ENCODE measurements at places on chromosomes 4 and X.

GRCh38 chr4:160316036-160316435 lies 1213.2 kb downstream of the RAPGEF2 start:
- no peak for DNase-seq

DNA sequence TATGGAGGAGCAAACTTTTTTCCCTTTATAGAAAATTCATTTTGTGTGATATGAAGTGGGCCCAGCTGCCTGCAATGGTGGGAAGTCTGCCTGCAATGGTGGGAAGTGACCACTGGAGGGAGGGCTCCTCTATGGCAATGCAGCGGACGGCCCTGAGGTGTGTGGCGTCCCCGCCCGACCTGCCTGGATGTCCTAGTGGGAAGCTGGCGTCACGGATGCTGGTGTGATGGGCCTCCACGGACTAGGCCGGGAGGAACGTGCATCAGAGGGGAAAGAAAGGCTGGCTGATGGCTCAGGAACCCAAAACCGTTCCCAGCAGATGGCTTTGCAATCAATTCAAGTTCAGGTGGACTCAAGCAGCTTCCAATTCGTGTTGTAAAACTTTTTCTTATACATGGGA lies 177.9 kb downstream of the AFAP1 start:
- DNase-seq: peak; percentile 28

DNA sequence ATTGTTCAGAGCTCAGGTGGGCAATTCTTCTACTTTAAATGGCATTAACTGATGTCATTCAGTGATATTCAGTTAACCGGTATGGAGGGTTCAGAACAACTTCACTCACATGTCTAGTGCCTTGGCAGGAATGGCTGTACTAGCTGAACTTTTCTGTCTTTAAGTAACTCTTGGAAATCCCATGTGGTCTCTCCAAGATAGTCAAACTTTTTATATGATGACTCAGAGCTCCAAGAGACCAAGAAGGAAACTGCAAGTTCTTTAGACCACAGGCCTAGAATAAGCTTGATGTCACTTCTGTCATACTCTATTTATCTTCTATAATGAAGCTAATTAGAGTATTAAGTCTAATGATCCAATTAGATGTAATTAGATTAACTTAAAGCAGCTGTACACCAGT lies 24.9 kb downstream of the LHFPL1 start:
- no peak for DNase-seq

- DNase-seq: no peak
These were observed 105.9 kb upstream of the ADRA2C start for GRCh38 chr4:3660086-3660927.

GRCh38 chrX:31445542-31445941 lies 373.7 kb upstream of the FTHL17 start:
- no peak for DNase-seq

DNA sequence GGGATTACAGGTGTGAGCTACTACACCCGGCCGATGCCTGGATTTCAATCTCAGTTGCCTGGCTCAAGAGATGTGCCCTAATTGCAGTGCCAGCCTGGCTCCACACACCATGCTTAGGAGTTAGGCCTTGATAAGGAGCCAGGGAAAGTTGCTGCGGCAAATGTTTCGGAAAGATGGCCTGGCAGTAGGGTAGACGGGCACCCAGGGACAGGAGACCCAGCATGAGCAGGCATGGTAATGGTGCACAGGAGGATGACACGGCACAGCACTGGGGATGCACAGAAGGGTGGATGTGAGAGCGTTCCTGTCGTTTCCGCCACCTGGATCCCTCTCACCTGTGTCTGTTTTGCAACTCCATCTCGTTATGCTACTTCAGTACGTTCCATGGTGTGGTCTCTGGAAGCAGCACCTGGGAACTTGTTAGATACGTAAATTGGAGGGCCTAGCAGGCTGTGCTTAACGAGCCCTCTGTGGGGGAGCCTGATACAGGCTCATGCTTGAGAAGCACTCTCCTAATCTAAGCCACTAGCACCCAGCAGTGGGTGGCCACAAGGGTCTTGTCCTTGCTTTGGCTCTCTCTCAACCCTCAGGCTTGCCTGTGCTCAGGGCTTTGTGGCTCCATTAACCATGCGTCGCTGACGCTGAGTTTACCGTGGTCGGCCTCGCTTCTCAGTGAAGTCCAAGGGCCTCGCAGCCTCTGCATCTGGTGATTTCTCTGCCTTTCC lies 20.3 kb downstream of the RNF4 start:
- DNase-seq: no peak

- no peak for DNase-seq
These were observed 197.4 kb upstream of the ATP6AP2 start for GRCh38 chrX:40383360-40383759.

DNA sequence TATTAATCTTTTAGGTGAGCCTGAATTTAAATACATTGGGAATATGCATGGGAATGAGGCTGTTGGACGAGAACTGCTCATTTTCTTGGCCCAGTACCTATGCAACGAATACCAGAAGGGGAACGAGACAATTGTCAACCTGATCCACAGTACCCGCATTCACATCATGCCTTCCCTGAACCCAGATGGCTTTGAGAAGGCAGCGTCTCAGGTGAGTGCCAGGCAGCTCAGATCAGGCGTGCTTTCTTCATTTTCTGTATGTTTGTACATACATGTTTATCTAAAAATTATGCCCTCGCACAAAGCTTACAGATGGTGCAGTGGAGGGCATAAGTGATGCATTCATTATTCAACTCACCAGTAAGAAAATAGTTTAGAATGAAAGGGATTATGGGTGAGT lies 85.6 kb downstream of the CPE start:
- no peak for DNase-seq

- no peak for DNase-seq
These were observed 31.0 kb upstream of the STX18 start for GRCh38 chr4:4572821-4573220.

DNA sequence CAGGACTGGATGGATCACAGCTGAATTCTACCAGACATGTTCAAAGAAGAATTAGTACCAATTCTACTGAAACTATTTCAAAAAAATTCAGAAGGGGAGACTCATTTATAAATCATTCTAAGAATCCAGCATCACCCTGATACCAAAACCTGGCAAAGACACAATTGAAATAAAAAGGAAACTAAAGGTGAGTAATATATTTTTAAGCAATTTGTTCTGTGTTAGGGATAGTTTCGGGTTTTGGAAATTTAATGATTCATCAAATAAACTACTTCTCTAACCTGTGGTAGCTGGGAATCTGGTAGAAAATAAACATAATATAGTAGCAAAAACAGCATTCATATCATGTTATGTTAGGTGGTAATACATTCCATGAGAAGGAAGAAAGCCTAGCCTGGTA lies 662.2 kb upstream of the BOD1L1 start:
- DNase-seq: peak; percentile 64

DNA sequence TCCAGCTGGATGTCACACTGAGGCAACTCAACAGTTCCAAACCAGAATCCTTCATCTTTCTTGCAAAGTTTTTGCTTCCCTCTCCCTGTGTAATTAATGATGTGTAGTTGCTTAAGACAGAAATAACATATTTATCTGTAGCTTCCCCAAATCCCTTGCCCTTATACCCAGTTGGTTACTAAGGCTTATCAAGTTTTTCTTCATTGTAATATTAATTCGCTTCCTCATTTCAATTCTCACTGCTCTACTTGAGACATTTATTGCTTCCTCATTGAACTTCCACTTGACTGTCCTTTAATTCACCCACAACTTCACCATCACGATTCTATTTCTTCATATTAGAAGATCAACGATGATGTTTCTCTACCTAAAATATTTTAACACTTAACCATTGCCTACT lies 386.6 kb upstream of the CPEB2 start:
- no peak for DNase-seq

All from MCF 10A (cell line).